ENCODE measurements at places on chromosomes 2 and 18. TPM values are rescaled to one million over a fixed set of nuclear protein-coding genes. Genes with fewer than 3 reads are reported as not detected.

VPS4B gene
- 44.1 TPM for total RNA-seq

MC2R gene
- total RNA-seq: not detected

DNA sequence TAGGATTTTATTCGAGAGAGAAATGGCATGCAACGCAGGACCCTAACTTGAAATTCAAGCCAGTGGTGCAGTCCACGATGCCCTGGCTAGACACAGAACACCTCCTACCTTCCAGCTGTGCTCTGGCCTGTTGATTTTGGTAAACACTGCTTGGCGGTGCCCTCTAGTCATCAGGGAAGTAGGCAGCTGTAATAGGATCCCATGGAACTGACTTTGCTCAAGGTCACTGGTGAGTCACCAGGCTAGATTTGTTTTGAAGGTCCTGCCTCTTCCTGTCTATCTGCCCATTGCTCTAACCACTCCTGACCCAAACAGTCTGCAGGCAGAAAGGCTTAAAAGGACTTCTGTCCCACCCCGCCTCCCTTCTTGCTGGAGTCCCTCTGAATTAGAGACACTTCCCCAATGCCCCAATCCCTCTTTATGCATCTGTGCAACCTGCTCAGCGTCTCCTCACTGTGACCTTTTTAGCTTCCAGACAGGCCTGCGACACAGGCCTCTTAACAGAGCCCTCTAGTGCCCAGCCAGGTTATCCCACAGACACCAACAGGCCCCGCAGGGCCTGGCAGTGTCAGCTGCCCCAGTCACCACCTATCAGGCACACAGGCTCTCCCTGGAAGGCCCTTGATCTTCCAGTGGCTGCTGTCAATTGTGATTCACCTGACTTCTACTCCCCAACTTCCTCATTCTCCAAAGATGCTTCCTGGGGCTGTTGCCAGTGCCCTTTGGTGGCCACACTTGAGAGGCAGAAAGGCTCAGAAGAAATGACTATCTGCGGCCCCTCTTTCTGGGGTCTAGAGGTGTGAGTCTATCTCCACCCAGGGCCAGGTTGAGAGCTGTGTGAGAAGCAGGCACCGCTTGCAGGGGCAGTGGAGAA lies 5.2 kb downstream of the TMEM127 start:
- peaks cover 3% of the 10 kb centered on the region for H3K36me3 ChIP-seq
- no peaks in the 10 kb centered on the region for H3K27me3 ChIP-seq
- H3K4me1 ChIP-seq: peaks cover 30% of the 10 kb centered on the region
- H3K27ac ChIP-seq: peak overlapping the region; percentile 97
- DNase-seq: peak; percentile 59

GRCh38 chr2:59584958-59585357 lies 968.5 kb downstream of the BCL11A start:
- H3K4me1 ChIP-seq: peaks cover 3% of the 10 kb centered on the region
- no peak overlapping the region for H3K27ac ChIP-seq
- H3K4me3 ChIP-seq: no peak overlapping the region

DNA sequence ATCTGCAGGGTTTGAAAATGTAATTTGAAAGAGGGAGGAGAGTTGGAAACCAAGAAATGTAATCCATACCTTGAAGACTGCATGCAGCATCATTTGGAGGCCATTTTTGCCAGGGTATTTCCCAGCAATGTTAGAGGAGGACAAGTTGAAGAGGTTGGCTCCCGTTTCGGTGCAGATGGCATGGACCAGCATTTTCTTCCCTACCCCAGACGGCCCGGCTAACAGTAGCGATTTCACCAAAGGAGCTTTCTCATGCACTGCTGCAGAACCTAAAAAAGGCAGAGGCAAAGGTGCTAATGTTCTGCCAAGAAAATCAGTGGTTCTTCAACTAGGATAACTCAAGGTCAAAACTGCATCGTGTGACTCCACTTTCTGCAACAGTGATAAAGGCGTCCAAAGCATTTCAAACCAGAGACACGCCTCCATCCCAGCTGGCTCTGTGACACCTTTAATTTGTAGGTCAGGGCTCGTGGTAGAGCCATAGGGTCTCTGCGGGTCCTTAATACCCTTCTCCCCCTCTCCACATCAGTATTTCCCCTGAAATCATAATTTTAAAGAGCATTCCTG lies 99.6 kb upstream of the ASB18 start:
- H3K27me3 ChIP-seq: no peaks in the 10 kb centered on the region
- no peak overlapping the region for H3K4me3 ChIP-seq
- no peak for DNase-seq

DNA sequence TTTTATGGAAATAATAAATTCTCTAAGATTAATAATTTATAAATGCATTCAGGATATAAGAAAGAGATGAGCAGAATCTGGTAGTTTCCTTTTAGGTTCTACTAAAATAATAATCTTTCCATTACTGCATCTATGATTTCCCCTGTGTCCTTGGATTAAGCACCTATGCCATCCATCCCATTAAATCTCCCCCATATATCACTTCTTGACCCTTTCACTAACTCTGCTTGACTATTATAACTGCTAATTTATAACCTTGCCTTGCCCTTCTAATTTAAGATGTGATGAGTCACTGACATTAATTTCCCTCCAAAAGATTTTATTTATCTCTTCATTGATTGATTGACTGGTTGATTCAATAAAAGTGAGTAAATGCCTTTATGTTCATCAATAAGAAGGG lies 348.3 kb upstream of the LRATD1 start:
- no peaks in the 10 kb centered on the region for H3K4me1 ChIP-seq
- no peak overlapping the region for H3K27ac ChIP-seq
- H3K27me3 ChIP-seq: no peaks in the 10 kb centered on the region

GRCh38 chr2:12361506-12361905 lies 355.2 kb upstream of the TRIB2 start:
- no peaks in the 10 kb centered on the region for H3K4me1 ChIP-seq
- H3K36me3 ChIP-seq: 0 out of 2 replicates have a peak, but pooled peaks cover 4% of the 10 kb centered on the region
- no peak overlapping the region for H3K27ac ChIP-seq
- no peak for DNase-seq
- no peaks in the 10 kb centered on the region for H3K27me3 ChIP-seq

DNA sequence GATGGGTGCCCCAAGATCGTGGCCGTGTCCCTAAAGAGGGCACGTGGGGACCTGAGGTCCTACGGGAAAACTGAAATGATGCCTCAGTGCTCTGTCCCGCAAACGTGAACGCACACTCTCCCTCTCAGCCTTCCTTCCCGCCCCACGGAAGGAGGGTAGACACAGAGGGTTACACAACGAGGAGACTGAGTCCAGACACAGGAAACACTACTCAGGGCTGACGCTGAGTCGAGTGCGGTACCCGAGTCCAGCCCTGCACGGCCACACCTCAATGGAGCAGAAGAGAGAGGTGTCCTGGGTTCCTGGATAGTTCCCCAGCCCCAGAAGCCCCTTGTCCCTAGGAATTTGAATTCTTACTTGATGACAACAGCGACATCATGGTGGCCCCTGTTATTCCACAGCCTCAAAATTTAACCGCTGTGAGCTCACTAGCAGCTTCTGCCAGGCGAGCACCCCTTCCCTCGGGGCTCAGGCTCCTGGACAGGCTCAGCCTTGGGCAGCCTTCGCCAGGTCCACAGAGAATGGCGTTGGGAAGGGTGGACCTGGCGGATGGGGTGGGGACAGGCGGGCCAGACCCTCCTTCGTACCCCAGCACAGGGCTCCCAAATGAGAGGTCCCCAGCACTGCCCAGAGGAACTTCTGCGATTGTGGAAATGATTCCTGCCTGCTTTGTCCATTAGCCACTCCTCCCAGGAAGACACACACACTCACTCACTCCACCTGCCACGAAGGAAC lies 980 bp upstream of the RNPEPL1 start:
- H3K27me3 ChIP-seq: peaks cover 28% of the 10 kb centered on the region
- peak overlapping the region; percentile 69 for H3K4me3 ChIP-seq
- no peaks in the 10 kb centered on the region for H3K36me3 ChIP-seq
